ENCODE measurements at places on chromosomes 11 and 22.

GRCh38 chr22:47854251-47854650 is 1091.8 kb downstream of the TBC1D22A start:
- no peak for DNase-seq

DNA sequence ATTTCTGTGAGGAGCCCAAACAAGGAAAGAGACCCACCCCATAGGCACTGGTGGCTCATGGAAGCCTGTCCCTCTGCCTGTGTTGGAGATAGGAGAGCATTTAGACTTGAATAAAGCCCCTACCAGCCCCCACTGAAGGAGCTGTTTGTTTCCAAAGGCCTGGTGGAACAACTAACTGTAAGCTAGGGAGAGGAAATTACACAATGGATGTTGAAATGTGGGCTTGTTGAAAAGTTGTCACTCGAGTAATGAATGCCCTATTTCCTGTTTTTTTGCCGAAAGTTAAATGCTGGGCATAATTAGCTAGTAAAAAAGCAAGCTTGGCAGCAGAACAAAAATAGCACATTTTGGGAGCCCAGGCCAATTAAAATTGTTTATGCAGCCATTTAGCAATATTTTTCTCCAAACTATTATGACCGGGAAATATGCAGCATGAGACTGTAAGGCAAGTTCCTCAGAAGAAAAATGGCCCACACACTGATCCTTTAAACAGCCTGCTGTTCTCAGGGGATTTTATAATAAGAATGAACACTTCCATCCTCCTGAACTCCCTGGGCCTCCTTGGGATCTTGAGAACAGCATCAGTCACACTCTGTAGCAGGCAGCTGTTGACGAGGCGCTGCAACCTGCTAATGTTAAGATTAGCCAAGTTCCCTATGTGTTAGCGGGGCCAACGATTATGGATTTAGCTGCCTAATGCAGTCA is 38.6 kb upstream of the LMO2 start:
- DNase-seq = no peak

DNA sequence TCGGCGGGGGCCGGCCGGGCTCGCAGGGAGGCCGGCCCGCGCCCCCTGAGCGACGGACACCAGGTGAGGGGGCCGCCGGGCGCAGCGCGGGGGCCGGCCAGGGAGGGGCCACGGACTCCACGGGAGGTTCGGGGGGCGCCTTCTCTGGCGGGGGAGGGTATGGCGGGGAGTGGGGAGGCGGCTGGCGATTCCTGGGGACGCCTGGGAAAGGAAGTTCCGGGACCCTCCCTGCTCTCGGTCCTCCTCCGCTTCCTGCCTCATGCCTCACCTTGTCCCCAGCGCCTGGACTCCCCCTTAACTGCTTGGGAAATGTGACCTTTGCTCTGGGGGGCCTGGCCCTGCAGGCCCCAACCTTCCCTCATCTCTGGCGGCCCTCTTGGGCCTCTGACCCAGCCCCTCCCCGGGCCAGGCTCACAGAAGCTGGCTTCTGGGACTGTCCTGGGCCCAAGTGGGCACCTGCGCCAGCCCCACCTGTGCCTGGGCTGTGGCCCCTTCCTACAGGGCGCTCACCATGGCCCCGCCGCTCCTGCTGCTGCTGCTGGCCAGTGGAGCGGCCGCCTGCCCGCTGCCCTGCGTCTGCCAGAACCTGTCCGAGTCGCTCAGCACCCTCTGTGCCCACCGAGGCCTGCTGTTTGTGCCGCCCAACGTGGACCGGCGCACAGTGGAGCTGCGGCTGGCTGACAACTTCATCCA is 516 bp downstream of the LRFN4 start:
- no peak for DNase-seq

DNA sequence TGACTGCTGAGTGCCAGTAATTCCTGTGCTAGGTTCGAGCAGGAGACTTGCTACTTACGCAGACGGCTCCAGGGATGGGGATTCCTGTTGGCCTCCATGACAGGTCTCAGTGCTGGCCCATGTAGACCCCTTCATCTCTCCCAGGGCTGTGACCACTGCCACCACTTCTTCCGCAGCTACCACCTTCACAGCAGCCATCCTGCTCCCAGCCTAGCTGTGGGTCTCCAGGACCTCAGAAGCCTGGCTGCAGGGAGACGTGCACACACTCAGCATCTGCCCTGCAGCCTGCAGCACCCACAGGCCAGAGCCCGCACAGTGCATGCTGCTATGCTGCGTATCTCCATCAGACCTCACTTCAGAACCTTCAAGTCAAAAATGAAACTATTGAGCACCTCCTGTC is 1503.9 kb downstream of the BRD1 start:
- DNase-seq = no peak

GRCh38 chr22:50129121-50129736 is 39.4 kb downstream of the MOV10L1 start:
- DNase-seq = no peak

- DNase-seq = no peak
Measured at GRCh38 chr11:64851831-64852351, 7.4 kb upstream of the CDC42BPG start.

DNA sequence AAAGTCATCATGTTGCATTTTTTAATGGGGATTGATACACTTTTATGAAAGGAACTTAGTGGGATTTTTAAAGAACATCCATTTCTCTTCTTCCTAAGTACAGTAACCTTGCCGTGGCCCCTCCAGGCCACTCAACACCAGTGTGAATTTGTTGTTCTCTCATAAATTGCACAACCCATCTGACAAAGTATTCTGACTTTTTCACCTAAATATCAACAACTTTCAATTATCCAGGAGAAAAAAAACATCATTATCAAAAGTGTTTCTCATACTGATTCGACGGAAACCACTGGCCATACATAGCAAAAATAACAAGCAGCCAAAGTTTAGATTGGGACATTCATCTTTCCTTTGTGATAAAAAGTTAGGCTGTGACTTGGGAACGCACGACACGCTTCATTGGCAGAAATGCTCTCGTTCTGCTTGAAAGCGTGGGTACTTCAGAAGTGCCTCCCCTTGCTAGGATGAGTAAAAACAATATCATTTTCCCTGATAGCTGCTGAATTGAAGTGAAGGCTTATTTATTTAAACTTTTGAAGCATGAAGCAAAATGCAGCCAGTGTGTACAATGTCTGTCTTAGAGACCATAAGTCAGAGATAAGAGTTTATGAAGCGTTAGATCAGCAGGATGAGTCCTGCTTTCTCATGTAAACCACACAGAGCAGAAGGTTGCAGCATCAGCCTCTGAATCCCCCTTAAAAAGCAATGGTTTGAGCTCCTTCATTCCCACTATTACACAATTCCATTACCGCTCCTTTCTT is 20.6 kb upstream of the EIF3M start:
- DNase-seq = no peak

DNA sequence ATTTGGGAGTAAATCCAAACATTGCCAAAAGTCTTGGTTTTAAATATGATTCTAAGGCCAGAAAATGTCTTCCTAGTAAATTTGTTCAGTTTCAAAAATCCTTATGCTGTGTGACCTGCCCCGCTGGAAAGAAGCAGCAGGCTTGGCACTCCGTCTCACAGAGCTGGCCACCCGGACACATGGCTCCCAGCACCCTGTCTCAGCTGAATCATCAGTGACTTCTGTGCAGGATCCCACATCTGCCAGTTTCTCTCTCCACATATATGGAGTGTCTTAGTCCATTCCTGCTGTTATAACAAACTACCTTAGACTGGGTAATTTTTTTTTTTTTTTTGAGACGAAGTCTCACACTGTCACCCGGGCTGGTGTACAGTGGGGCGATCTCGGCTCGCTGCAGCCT is 356.7 kb downstream of the TBC1D22A start:
- no peak for DNase-seq

DNA sequence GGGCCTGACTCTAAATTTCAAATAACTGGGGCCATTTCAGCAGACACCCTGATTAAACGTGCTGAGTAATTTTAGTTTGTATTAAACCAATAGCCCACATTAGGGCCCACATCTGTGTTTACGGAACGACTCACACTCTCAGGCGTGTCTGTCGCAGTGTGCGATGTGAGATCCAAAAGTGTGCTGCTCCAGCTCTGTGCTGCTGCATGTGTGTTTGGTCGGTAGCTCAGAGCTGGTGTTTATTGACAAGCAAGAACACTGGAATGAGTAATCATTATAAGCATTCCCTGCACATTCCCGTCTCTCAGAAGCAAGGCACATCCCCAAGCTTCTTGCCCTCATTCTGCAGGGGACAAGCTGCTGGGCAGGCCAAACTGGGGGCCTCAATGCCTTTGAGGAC is 7.8 kb downstream of the OPCML start:
- no peak for DNase-seq

- no peak for DNase-seq
Measured at GRCh38 chr11:69052343-69053168, 3.8 kb downstream of the TPCN2 start.

DNA sequence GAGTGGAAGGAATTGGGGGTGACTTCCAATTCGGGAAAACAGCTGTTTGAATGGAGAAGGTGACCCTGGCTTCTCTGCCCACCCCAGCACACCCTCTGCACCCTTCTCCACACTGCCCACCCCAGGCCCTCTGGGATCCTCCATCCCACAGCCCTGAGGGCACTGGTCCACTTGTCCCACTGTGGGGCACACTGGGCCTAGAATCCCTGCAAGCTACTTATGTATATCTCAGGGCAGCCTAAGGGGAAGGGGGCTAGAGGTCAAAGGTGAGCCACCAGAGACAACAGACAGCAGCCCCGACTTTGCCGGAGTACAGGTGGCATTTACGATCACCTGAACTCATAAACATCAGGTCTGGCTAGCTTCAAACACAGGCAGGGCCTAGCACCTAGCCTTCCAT is 673 bp upstream of the SCUBE2 start:
- no peak for DNase-seq

GRCh38 chr22:41642331-41643110 is 21.4 kb downstream of the XRCC6 start:
- DNase-seq = no peak

GRCh38 chr11:824292-824880 is 3.3 kb upstream of the CRACR2B start:
- no peak for DNase-seq

DNA sequence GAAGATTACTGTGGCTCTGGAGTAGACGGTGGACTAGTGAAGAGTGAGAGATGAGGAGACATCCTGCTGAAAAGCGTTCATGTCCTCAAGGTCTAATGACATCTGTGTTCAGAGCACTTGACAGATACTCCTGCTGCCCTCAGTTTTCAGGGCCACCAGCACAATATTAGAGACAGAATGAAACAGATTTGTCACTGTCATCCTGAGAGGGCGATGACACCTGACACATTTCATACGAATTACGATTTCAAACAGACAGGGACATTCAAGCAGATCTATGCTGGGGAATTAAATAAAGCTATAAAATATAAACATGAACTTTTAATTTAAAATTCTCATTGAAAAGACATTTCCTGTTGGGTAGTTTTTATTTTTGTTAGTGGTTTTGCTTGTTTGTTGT is 29.1 kb downstream of the SVIP start:
- no peak for DNase-seq

DNA sequence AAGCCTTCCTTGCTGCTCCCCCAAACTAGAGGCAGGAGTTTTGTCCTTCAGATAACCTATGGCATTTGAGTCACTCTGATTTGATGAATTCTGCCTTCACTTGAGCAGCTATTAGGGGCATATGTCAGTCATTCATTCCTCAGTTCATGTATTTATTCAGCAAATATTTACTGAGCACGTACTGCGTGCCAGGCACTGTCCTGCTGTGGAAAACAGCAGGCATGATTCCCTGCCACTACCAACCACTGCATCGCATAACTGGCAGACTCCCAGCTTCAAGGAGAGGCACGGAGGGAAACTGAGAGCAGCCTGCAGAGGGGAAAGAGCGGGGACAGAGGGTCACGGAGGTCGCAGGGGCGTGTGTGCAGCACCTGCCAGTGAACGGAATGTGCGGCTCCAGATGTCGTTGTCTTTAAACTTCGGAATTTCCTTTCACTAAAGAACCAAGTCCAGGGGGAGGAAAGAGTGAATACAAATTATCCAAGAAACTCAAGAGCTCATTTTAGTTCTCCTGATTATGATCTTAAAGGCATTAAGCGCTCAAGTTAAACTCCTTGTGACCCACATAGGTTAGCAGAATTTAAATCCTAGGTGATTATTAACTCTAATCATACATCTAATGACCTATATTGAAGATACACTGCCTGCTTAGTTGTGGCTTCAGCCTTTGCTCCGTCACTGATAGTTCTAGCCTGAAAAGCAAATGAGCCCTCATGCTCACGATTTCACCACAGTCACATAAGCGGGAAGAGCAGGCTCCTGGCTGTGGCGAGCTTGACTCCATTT is 12.6 kb downstream of the PPARA start:
- DNase-seq = no peak

- DNase-seq = no peak
Measured at GRCh38 chr22:25364736-25365241, 145.3 kb downstream of the CRYBB2 start.

DNA sequence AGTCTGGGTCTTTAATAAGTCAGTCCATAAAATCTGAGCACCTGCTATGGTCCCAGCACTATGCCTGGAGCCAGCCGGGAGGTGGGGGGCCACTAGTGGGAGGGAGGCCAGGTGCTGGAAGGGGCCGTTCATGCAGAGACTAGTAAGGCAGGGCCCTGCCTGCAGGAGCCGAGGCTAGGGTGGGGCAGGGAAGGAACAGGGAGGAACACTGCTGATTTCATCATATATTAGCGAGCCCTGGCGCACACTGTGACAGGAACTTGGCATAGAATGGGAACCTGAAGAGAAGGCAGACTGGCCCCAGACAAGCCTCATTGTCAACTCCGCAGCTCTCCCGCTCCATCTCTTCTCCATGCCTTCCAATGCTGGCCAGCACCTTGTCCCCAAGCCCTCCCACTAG is 7.1 kb downstream of the VSIG10L2 start:
- DNase-seq = no peak

DNA sequence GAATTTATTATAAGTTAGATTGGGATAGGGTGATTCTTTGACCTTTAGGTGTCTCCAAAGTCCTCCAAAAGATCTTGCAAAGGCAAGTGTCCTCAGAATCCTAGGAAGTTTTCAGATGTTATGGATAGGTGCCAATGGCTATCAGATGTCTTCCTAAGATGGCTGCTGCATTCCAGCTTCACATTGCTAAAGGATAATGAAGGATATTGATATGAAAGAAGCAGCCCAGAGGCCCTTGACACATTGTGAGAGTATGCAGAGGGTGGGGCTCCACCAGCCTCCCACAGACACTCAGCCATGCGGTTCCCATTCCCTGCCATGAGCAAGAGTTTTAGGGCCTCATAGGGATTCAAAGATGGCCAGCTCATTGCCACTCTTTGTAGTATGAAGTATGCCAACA is 22.3 kb upstream of the GLYATL2 start:
- no peak for DNase-seq

DNA sequence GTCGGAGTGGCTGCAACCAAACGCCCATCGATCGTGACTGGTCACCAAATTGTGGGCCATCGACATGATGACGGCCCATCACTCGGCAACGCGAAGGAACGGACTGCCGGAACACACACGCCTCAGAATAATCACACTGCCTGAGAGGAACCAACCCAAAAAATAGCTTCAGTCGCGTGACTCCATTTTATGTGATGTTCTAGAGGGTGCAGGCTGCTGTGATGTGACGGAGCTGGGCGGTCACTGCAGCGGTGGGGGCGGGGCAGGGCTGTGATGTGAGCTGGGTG is 174.6 kb downstream of the CTTN start:
- no peak for DNase-seq

- no peak for DNase-seq
Measured at GRCh38 chr11:109849946-109850345, 243.2 kb upstream of the ZC3H12C start.

All from activated CD8-positive, alpha-beta memory T cell treated with anti-CD3 and anti-CD28 coated beads for 24 hours (primary cell).